Hindlimb muscle (tissue), 1 donor: ENCODE measurements at places on chromosomes 13 and 19. TPM values are rescaled to one million over a fixed set of nuclear protein-coding genes. Genes with fewer than 3 reads are reported as not detected.

The ZNF627 gene
- polyA plus RNA-seq: 11.0 TPM

The RETN gene
- 1.3 TPM for polyA plus RNA-seq

The RASIP1 gene
- polyA plus RNA-seq: 32.8 TPM

- no peak for DNase-seq
These were observed 60.8 kb downstream of the ARHGEF7 start for GRCh38 chr13:111175935-111176334.

GRCh38 chr13:49063497-49063896 lies 87.8 kb downstream of the FNDC3A start:
- no peak for DNase-seq

DNA sequence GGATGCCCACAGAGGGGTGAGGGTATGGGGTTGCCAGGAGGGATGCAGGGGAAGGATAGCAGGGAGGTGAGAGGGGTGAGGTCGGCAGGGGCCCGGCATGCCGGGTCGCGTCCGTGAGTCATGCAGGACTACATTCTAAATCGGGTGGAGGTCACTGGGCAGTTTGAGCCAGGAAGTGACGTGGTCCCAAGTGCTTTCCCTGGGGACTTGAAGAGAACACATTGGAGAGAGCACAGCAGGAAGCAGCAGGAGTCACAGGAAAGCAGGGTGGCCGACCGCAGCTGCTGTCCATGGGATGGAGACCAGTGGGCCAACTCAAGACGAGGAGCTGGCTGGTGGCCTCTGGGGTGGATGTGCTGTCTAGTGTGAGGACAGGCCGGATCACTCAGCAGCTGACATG lies 92.0 kb upstream of the WASF3 start:
- DNase-seq: no peak

DNA sequence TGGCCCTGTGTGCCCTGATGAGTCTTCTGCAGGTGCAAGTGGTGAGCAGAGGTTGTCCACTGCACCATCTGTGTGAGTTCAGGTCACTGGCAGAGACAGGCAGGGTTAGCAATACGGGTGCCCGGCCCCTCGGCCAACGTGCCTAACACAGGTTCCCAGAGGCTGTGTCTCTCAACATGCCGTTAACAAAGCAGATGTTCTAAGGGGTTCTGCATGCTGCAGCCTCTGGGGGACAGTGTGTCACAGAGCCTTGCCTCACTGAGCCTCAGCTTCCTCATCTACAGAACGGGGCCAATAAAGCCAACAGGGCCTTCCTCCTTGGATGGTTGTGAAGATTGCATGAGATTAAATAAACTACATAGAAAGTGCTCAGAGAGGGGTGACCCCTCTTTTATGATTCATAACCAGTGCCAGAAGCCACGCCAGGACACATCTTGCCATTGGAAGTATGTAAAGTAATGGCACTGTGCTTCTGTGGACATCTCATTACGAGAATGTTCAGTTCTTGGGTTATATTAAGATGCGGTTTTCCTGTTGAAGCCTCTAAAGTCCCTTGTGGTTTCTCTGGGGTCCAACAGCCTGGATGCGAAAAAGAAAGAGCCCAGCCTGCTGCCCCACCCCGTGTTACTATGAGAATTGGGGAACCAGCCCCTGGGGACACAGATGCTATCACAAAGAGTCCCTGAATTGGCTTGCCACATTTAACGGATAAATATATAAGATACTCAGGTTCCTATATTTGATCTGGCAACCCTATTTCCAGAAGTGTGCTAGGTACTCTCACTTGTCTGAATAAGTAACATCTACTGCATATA lies 11.2 kb upstream of the ARHGEF18 start:
- no peak for DNase-seq
